Gastrocnemius medialis (tissue), 4 donors: ENCODE measurements at places on chromosomes 6 and 20. TPM values are rescaled to one million over a fixed set of nuclear protein-coding genes. Genes with fewer than 3 reads are reported as not detected.

Gene ZNF391
- 0.27 TPM for total RNA-seq

Gene BTN1A1
- not detected for total RNA-seq

Gene SLC32A1
- total RNA-seq: not detected

Gene PFDN4
- 90.2 TPM for total RNA-seq

Gene FILIP1
- total RNA-seq: 113 TPM

Gene RBPJL
- not detected for total RNA-seq

Gene TMEM151B
- not detected for total RNA-seq

Gene CFAP206
- total RNA-seq: not detected

Gene NTSR1
- not detected for total RNA-seq

Gene SEMG1
- not detected for total RNA-seq

Gene SLC4A11
- total RNA-seq: 2.7 TPM

DNA sequence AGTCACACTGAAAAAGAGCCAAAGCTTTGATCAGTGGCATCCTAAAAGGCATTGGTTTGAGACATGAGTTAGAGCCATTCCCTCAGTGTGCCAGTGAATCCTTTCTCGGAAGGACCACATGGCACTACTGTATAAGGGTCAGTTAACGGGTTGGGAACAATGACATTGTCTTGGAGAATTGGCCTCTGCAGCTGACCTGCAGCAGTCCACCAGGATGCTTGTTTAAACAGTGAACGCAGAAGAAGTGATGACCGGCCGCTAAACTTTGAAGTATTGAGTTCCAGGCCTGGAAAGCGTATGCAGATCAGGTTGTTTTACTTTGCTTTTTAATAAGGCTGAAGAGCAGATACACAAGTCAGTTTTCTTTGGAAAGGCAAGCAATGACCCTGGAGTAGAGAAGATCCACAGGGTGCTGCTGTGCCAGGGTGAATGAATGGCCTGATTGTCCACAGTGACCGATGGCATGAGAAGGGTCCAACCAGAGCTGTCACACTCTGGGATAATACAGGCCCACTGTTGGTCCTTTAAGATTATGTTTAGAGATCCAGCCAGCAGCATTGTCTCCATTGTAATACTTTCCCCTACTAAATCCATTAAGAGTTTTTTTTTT is 57.8 kb downstream of the GMPR start:
- H3K4me3 ChIP-seq: no peak overlapping the region
- H3K4me1 ChIP-seq: peaks cover 22% of the 10 kb centered on the region
- no peaks in the 10 kb centered on the region for H3K27me3 ChIP-seq
- H3K36me3 ChIP-seq: no peaks in the 10 kb centered on the region
- no peak for DNase-seq

- peaks cover 21% of the 10 kb centered on the region for H3K4me1 ChIP-seq
- peaks cover 22% of the 10 kb centered on the region for H3K36me3 ChIP-seq
- peak; percentile 18 for DNase-seq
Observed at GRCh38 chr6:36593569-36594028, 563 bp upstream of the SRSF3 start.

DNA sequence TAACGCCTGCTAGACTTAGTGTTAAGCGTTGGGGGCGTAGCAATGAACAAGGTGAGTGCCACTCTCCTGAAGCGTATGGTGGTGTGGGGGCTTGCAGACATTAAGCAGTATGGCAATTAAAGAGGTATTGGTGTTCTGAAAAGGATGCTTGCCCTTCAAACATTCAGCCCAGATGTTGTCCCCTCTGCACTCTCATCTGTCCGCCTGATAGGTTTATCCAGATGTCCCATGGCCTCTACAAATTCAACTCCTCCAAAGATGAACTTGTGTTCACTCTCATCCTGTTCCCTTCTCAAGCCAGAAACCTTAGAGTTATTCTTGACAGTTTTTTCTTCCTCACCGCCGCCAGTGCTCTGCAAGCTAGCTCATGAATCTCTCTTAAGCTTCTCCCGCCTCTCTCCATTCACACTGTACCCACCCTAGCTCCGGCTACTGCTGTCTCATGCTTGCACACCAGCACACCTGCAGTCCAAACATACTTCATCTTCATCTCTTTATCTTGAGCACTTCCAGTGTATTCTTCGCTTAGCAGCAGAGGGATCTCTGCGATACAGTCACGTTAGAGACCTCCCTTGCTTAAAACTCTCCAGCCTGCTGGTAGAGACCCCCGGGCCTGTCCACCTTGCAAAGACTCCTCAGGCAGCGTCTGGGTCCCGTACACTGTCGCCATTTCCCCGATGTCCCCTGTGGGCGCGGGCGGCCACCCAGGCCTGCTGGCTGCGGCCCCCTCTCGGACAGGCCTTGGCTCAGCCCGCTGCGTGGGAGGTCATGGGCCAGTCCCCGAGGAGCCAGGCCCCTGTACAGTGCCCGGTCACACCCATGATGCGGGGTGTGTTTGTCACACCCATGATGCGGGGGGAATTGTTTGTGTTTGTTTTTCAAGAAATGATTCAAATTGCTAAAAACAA is 962 bp downstream of the DDX27 start:
- no peaks in the 10 kb centered on the region for H3K27me3 ChIP-seq
- DNase-seq: no peak
- H3K36me3 ChIP-seq: no peaks in the 10 kb centered on the region
- H3K27ac ChIP-seq: peak overlapping the region; percentile 90
- H3K4me1 ChIP-seq: peaks cover 15% of the 10 kb centered on the region
- peak overlapping the region; percentile 86 for H3K4me3 ChIP-seq

GRCh38 chr6:162846723-162847122 is 118.9 kb downstream of the PACRG start:
- no peak overlapping the region for H3K4me3 ChIP-seq
- H3K27me3 ChIP-seq: no peaks in the 10 kb centered on the region
- no peaks in the 10 kb centered on the region for H3K36me3 ChIP-seq
- no peak for DNase-seq

DNA sequence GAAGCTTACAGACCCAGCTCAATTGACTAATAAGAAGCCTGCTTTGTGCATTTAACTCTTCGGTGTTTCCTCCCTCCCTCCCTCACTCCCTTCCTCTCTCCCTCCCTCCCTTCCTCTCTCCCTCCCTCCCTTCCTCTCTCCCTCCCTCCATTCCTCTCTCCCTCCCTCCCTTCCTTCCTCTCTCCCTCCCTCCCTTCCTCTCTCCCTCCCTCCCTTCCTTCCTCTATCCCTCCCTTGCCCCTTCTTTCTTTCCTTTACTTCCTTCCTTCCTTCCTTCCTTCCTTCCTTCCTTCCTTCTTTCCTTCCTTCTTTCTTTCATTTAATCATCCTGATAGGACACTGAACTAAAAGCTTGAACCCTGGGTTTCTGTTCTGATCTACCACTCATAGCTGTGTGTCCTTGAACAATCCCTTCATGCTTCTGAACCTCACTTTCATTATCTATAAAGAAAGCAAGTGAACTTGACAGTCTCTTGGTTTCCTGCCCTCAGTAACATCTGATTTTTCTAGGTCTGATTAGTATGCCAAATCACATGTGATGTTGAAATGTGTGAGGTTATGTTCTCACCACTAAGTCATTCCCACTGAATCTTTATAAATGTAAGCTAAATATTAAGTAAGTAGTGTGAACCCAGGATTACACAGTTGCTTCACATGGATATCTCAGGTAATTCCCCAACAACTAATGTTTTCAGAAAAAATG is 132.3 kb upstream of the BMP2 start:
- no peaks in the 10 kb centered on the region for H3K4me1 ChIP-seq
- no peak overlapping the region for H3K4me3 ChIP-seq
- H3K27me3 ChIP-seq: no peaks in the 10 kb centered on the region
- DNase-seq: no peak

- H3K27me3 ChIP-seq: no peaks in the 10 kb centered on the region
- no peak overlapping the region for H3K4me3 ChIP-seq
- no peak for DNase-seq
- H3K27ac ChIP-seq: no peak overlapping the region
Observed at GRCh38 chr6:39169448-39170344, 54.7 kb upstream of the SAYSD1 start.

GRCh38 chr6:50289366-50289765 is 239.6 kb upstream of the DEFB112 start:
- no peaks in the 10 kb centered on the region for H3K27me3 ChIP-seq
- no peaks in the 10 kb centered on the region for H3K36me3 ChIP-seq
- no peak overlapping the region for H3K27ac ChIP-seq

- H3K36me3 ChIP-seq: no peaks in the 10 kb centered on the region
- DNase-seq: no peak
- no peaks in the 10 kb centered on the region for H3K4me1 ChIP-seq
Observed at GRCh38 chr6:61887423-61887822, 398.6 kb downstream of the KHDRBS2 start.

DNA sequence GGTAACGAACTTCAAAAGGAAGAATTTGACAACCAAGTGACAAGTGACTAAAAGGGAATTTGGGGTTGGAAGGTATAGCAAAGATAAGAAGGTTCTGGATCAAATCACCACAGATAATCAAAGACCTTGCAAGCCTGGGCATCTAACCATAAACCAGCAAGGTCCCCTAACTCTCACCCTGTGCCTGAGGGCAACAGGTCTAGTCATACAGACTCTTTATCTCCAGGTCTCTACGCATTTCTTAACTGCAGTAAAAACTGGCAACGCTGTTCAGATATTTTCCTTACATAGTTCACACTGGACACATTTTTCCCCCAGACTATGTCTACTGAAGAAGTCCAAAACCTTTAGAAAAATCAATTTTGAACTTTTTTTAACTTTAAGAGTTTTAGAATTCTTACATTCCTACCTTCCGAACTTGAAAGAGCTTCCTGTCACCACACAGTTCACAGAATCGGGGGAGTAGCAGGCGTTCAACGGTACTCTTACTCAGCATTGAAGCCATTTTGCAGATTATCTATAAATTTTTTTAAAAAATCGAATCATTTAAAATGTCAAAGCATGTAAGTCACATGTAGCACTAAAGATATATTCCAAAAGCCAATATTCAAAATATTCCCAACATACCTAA is 23.0 kb upstream of the ANKRD60 start:
- no peaks in the 10 kb centered on the region for H3K27me3 ChIP-seq
- H3K27ac ChIP-seq: no peak overlapping the region
- H3K36me3 ChIP-seq: peaks cover 27% of the 10 kb centered on the region
- no peak overlapping the region for H3K4me3 ChIP-seq
- no peaks in the 10 kb centered on the region for H3K4me1 ChIP-seq
- no peak for DNase-seq

GRCh38 chr6:5869676-5870075 is 137.0 kb downstream of the NRN1 start:
- no peak overlapping the region for H3K4me3 ChIP-seq
- no peak for DNase-seq
- H3K4me1 ChIP-seq: no peaks in the 10 kb centered on the region

DNA sequence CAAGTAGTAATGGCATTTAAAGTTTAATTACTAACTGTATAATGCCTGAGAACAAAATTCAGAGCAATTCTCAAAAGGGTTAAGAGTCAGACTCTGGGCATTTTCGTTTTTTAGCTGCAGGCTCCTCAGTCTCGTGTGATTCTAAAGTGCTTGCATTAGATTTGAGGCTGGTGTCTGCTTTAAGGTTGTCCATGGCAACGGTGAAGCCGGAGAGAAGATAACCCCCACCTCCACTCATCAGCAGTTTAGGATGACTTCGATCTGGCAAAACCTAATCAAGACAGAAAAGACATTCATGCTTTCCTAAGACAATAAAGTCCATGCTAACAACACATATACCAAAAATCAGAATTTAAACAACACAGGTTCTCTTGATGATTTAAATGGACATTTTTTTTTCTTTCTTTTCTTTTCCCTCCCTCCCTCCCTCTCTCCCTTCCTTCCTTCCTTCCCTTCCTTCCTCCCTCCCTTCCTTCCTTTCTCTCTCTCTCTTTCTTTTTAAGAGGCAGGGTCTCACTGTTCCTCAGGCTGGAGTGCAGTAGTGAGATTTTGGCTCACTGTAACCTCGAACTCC is 11.8 kb downstream of the TRMT6 start:
- no peak overlapping the region for H3K27ac ChIP-seq
- H3K4me1 ChIP-seq: no peaks in the 10 kb centered on the region
- H3K27me3 ChIP-seq: no peaks in the 10 kb centered on the region
- H3K4me3 ChIP-seq: no peak overlapping the region
- H3K36me3 ChIP-seq: no peaks in the 10 kb centered on the region
- no peak for DNase-seq

DNA sequence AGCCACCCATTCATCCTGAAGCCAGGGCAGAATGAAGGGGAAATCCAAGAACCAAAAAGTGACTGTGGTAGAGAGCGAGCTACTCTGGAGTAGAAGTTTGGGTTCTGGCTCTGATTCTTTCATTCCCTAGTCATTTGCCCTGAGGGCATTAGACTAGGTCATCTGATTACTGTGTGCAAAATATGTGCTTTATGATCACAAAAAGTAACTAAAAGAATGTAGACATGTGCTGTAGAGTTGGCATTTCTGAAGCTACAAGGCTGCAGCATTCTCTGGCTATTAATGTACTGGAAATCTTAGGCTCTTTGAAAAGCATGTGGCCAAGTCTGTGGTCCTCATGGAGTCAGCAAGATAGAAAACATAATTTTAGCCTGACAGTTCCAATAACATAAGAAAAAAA is 94.2 kb downstream of the TBC1D7 start:
- no peaks in the 10 kb centered on the region for H3K27me3 ChIP-seq
- H3K4me3 ChIP-seq: no peak overlapping the region
- H3K27ac ChIP-seq: no peak overlapping the region
- H3K36me3 ChIP-seq: no peaks in the 10 kb centered on the region

- no peaks in the 10 kb centered on the region for H3K36me3 ChIP-seq
- no peaks in the 10 kb centered on the region for H3K4me1 ChIP-seq
- no peaks in the 10 kb centered on the region for H3K27me3 ChIP-seq
- DNase-seq: no peak
- no peak overlapping the region for H3K4me3 ChIP-seq
- H3K27ac ChIP-seq: no peak overlapping the region
Observed at GRCh38 chr6:166417285-166417691, 34.5 kb upstream of the MPC1 start.

GRCh38 chr6:3324262-3324942 is 65.7 kb downstream of the PSMG4 start:
- H3K27ac ChIP-seq: no peak overlapping the region

GRCh38 chr6:157881342-157881741 is 58.3 kb downstream of the SNX9 start:
- no peak overlapping the region for H3K4me3 ChIP-seq
- no peak for DNase-seq
- H3K4me1 ChIP-seq: no peaks in the 10 kb centered on the region
- H3K36me3 ChIP-seq: peaks cover 19% of the 10 kb centered on the region

- H3K4me1 ChIP-seq: peaks cover 31% of the 10 kb centered on the region
- DNase-seq: no peak
- no peaks in the 10 kb centered on the region for H3K36me3 ChIP-seq
- no peaks in the 10 kb centered on the region for H3K27me3 ChIP-seq
- no peak overlapping the region for H3K4me3 ChIP-seq
- no peak overlapping the region for H3K27ac ChIP-seq
Observed at GRCh38 chr6:167554854-167555253, 230.0 kb downstream of the TTLL2 start.
